ENCODE measurements at places on chromosomes 2 and 18. TPM values are rescaled to one million over a fixed set of nuclear protein-coding genes. Genes with fewer than 3 reads are reported as not detected.

- DNase-seq: no peak
Observed at GRCh38 chr2:224492531-224492930, 90.6 kb upstream of the FAM124B start.

GRCh38 chr2:182324665-182325064 is 102.2 kb downstream of the PDE1A start:
- no peak for DNase-seq

- DNase-seq: no peak
Observed at GRCh38 chr2:145058457-145058856, 538.5 kb upstream of the ZEB2 start.

FBXO11 gene
- 35.6 TPM for total RNA-seq

ANKRD30BL gene
- total RNA-seq: not detected

- DNase-seq: no peak
Observed at GRCh38 chr2:27281855-27282559, at the start of gene TRIM54. TSS of gene TRIM54 (plus strand) at chr2:27282429. CDS start at chr2:27282732, 303 bp downstream.

DNA sequence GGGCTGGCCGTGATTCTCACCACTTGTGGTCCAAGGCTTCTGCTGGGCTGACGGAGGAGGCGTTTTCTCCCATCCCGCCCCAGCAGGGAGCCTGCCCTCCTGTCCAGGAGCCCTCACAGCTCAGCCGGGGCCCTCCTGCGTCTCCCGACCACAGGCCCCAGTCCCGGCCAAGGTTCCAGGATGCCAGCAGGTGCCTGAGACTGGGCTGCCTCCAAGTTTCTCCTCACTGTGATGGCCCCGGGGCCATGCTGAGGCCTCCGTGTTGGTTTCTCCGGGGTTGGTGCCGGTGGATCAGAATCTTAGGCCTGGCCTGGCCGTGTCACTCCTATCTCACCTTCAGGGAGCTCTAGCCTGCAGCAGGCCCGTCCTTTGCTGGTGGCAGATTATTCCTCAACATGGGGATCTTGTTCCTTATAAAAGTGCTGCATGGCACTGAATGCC is 5.9 kb downstream of the KCNG2 start:
- no peak for DNase-seq

- no peak for DNase-seq
Observed at GRCh38 chr2:180411661-180412060, 404.6 kb upstream of the CWC22 start.

ZNF804A gene
- 0.05 TPM for total RNA-seq

DNA sequence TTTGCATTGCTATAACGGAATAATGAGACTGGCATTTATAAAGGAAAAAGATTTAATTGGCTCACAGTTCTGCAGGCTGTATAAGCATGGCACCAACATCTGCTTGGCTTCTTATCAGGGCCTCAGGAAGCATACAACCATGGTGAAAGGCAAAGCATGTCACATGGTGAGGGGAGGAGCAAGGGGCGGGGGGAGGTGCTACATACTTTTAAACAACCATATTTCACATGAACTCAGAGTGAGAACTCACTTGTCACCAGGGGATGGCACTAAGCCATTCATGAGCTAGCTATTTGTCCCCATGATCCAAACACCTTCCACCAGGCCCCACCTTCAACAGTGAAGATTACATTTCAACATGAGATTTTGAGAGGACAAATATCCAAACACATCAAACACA is 188.7 kb downstream of the MBD5 start:
- DNase-seq: no peak

DNA sequence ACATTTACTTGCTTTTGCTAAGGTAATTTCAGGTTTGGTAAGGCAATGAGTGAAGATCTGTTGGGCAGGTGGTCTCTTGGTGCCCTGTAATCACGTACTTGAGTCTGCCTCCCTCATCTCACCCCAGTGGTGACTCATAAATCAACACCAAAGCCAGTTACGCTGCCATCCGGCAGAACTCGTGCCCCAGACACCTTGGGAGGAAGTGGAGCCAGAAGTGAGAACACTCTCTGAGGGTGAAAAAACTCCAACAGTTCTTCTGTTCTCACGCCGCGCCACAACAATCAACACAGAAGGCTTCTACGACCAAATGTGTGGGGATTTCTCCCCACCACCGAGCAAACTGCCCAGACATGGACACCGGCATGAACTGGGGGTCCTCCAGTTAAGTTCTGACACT is 206.2 kb downstream of the ARL4C start:
- DNase-seq: no peak

- DNase-seq: no peak
Observed at GRCh38 chr2:67918471-67918870, 144.3 kb downstream of the C1D start.

EPHA4 gene
- 14.2 TPM for total RNA-seq

DNA sequence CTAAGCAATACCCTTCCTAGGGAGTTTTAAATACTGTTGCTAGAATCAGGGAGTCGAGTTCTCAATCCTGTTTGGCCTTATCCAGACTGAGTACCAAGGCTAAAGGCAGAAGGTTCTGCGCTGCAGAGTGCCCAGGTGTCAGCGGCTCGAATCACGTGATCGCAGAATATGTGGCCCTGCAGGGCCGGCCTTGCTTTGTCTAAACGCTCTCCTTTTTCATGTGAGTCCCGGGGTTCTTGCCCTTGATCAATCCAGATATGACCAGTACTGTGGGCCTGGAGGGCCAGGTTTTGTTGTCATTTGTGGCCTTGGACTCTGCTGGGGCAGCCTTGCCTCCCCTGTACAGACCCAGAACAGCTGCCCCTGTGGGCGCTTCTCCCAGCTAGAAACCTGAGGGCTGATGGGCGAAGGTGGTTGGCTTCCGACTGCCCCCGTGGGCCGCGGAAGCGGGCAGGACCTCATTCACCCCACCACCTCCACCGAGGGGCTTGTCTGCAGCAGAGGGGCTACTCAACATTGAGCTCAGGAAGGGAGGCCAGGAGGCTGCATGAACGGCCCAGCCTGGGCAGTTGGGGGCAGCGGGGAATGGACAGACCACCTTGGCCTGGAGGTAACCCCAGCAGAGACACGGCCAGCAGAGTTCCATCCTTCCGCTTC is 225.0 kb downstream of the ALPK2 start:
- DNase-seq: no peak

- no peak for DNase-seq
Observed at GRCh38 chr2:146385031-146385430, 1459.8 kb upstream of the ACVR2A start.

DNA sequence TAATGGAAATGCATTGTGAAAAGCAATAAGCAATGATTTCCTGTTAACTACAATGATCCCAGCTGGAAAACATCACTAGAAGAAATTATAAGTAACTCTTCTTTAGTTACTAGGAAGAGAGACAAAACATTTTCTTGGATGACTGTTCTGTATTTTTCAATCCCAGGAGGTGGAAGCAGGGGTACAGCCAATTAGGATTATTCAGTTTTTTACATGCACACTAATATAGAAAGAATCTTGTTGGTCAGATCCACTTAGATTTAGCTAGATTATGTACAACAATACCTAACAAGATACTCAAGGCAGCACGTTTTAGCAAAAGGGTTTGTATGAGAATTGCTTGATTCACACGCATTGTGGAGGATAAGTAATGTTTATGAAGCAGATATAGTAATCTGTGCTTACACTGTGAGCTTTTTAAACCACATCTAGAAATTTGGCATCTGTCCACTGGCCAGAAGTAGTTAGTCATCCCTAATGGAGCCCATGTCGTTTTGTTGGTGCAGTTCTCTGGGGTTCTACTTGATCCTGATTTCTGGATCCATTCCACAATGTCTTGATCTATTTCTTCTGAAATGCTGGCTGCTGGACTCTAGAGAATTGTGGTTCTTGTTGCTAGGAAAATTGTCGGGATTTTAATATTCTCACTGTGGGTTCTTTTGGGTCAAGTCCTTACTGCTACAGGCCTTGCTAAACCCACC is 199.7 kb downstream of the ADCYAP1 start:
- DNase-seq: no peak

PARD6G gene
- total RNA-seq: 2.1 TPM

IL1A gene
- not detected for total RNA-seq

GRCh38 chr2:64913357-64913869 is 75.8 kb upstream of the SLC1A4 start:
- no peak for DNase-seq

GRB14 gene
- total RNA-seq: 22.1 TPM

- DNase-seq: no peak
Observed at GRCh38 chr2:65456064-65456463, 23.7 kb upstream of the SPRED2 start.

SCN7A gene
- 35.4 TPM for total RNA-seq

GRCh38 chr2:84495539-84496146 is 20.7 kb upstream of the DNAH6 start:
- DNase-seq: no peak

LDLRAD4 gene
- total RNA-seq: 29.6 TPM

DNA sequence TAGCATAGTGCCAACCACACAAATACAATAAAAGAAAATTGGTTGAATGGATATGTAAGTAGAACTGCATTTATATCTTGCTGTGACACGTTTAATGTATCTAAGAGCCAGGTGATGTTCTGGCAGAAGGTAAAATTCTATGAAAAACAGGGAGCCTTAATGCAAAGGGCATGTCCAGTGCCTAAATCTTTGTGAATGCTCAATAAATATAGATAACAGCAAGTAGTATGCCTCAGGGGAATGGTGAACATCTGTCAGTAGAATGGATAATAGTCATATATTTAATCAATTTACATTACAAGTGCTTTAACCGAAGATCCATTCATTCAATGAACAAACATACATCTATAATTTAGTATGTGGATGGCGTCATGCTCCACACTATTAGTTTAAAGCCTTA is 43.7 kb upstream of the NYAP2 start:
- DNase-seq: no peak

COL4A3 gene
- total RNA-seq: 5.5 TPM

GRCh38 chr2:221818616-221819320 is 246.7 kb upstream of the EPHA4 start:
- no peak for DNase-seq

NPHP1 gene
- 5.5 TPM for total RNA-seq

DNA sequence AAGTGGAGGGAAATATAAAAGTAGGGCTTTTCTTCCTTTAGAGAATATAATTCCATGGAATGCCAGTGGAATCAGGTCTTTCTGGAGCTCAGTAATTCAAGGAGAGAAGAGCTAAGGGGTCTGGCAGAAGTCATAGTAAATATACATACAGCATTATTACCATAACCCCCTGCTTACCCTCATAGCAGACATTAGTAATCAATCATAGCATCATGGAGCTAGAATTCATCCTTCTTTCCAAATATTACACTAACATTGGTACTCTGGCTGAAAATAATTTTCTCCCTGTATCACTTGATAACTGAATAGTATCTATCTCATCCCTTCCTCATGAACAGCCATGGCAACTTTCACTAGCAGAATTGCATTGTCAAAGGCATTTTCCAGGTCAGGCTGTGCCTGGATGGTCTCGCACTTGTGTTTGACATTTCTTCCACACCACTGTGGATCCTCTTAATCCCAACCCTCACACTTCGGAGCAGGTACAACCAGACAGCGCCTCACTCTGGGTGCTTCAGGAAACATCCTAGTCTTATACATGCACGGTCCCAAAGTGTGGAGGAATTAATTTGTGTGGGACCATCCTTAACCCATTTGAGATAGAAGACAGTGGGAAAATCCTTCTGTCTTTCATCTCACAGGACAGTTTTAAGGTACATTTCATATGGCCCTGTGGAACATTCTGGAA is 84.2 kb upstream of the SEC11C start:
- DNase-seq: no peak

GRCh38 chr18:68969027-68969426 is 171.1 kb downstream of the CCDC102B start:
- DNase-seq: no peak

EFR3B gene
- total RNA-seq: 4.1 TPM

CPLX4 gene
- not detected for total RNA-seq
